ENCODE measurements at places on chromosomes 2 and 18. TPM values are rescaled to one million over a fixed set of nuclear protein-coding genes. Genes with fewer than 3 reads are reported as not detected.

DIS3L2 gene
- 38.1 TPM for total RNA-seq

GAL3ST2 gene
- not detected for total RNA-seq

WNT10A gene
- not detected for total RNA-seq

TGFA gene
- total RNA-seq: not detected

ITGA4 gene
- total RNA-seq: 117 TPM

SERPINB5 gene
- not detected for total RNA-seq

NEURL3 gene
- not detected for total RNA-seq
